ENCODE measurements at places on chromosomes 2 and 18. TPM values are rescaled to one million over a fixed set of nuclear protein-coding genes. Genes with fewer than 3 reads are reported as not detected.

The FBLN7 gene
- 3.2 TPM for total RNA-seq

The HOXD12 gene
- not detected for total RNA-seq

The HOXD4 gene
- total RNA-seq, result 3.9 TPM

The ZNF892 gene
- 13.2 TPM for total RNA-seq

The MZT2B gene
- 58.7 TPM for total RNA-seq

The SLC9A4 gene
- total RNA-seq, result 0.30 TPM

The PARD3B gene
- total RNA-seq, result 30.6 TPM

The ALPG gene
- not detected for total RNA-seq

The HOXD13 gene
- total RNA-seq, result 0.10 TPM

The LHCGR gene
- 0.79 TPM for total RNA-seq

The EPB41L3 gene
- total RNA-seq, result 99.6 TPM

The ASXL3 gene
- total RNA-seq, result 28.0 TPM
